NCI-H187 (cell line): ENCODE measurements at places on chromosomes 7 and 10.

DNA sequence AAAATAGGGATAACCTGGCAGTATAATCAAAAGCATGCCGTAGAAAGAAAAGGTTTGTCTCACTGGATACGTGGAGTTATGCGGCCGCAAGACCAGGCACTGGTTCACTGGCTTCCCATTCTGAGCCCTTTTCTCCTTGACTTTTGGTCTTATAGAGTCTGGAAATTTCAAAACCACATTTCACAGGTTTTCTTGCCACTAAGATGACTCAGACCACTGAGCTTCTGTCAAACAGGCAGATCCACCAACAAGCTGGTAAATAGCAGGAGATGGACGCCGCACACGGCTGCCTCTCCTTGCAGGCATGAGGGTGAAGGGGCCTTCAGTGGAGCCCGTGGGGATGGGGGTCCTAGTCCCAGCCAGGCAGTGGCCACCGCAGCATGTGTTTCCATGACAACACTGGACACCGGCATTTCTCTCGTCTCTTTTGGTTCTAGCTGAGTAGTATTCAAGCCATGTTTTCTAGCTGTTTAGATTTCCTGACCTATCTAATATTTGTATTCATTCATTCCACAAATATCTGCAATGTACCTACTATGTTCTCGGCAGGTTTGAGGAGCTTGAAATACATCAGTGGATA, 55.5 kb downstream of the KLF6 start:
- DNase-seq: no peak

DNA sequence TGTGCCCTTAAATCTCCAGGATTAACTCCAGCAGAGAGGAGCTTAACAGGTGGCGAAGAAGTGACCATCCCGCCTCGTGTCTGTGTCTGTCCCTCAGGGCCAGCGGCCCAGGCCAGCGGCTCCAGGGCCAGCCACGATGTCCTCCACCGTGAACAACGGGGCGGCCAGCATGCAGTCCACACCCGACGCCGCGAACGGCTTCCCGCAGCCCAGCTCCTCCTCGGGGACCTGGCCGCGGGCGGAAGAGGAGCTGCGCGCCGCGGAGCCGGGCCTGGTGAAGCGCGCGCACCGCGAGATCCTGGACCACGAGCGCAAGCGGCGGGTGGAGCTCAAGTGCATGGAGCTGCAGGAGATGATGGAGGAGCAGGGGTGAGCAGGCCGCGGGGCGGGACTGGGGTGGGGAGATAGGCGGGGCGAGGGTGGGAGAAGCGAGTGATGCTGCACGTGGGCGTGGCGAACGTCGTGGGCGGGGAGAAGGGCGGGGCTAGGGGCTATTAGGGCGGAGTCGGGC, 33.3 kb downstream of the SRRM3 start:
- peak; percentile 67 for DNase-seq

DNA sequence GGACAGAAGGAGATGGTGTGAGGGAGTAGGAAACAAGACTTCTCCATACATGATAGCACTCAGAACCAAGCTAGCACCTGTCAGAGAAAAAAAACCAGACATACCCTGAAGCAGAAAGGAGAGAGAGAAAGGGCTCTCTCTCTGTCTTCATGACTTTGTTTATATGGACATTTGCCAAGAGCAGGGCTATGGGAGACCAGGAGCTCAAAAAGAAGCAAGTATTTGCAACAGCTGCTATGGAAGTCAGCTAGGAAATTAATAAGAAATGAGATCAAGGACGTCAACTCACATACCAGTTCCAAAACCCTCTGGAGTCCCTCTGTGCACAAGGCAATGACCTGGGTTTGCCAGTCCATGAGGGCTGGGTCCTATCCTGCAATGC, 111.6 kb downstream of the SGMS1 start:
- no peak for DNase-seq

DNA sequence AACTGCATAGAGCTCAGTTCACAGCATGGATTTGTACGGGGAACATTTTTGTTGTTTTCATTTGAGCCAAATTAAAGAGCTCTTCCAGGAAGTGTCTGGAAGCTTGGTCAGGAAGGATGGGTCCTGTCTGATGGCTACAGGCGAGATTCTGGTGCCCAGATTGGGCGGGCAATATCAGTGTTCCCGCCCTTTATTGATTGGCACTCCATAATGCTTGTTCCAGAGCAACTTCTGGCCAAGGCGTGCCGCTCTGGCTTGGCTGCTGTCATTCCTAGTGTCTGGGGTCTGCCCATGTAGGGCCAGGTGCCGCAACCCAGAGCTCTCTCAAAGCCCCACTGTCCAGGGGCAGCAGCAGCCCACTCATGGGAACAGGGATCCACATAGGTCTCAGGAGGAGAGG, 45.9 kb downstream of the RAMP3 start:
- no peak for DNase-seq

DNA sequence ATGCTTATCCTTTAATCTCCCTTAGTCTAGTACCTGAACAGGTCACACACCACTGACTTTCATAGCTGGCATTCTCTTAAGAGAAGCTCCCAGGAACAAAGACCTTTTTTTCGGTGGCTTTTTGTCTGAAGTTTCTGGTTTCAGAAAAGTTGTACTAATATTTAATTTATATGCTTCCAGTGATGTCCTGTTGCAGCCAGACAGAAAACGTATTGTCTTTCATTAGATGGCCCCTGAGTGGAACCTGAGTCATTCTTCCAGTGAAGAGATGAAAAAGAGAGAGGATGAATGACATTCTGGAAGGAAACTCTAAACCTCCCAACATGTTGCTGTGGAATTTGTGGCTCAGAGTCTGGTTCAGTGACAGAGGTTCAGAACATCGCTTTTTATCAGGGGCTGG, 274.8 kb upstream of the TAC1 start:
- no peak for DNase-seq

DNA sequence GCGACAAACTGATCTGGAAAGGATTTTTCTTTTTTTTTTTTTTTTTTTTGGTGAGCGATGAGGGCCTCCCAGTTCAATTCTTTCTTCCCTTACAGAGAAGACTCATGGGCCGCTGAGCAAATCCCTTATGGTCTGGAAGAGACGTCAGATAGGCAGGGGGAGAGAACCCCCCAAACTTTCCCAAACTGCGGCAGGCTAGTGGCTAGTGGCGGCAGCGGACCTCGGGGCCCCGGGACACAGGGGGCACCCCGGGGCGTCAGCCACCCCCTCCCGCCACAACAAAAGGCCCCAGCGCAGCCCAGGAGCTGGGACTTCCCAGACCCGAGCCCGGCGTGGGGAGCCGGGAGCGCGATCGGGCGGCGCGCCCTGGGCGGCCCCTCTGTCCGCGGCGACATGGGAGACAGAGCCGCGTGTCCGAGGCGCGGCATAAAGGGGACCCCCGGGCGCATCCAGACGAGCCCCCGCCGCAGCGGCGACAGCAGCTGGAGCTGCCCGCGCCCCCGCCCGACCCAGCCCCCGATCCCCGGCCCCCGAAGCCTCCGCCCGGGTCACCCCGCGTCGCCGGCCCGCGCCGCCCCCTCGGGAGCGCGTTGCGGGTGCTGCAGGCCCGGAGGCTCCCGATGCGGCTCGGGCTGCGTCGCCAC, 755 bp downstream of the FAM171A1 start:
- DNase-seq: no peak
